ENCODE measurements at places on chromosomes 6 and 20.

DNA sequence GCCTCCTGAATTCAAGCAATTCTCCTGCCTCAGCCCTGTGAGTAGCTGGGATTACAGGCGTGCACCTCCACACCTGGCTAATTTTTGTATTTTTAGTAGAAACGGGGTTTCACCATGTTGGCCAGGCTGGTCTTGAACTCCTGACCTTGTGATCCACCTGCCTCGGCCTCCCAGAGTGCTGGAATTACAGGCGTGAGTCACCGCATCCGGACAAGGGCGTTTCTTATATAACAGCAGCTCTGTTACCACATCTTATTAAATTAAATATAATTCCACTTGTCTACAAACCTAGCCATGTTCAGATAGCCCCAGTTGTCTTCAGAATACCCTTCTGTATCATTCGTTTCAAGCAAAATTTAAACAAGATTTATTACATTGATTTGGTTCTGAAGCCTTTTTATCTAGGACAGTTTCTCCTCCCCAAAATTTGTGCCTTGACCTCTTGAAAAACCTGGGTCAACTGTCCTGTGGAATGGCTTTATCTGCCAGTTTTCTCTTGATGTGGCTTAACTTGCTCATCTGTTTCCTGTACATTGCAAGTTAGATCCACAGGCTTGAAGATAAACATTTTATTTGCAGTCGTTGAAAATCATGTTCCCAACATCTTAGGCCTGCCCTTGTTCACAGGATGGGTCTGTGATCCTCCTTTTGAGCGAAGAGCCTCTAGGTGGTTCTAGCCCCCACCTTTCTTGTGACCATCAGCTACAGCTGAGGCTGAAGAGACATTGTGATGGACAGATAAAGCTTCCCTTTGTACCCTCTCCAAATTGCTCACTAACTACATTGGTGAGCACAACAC, 132.2 kb downstream of the ARID1B start:
- no peak for DNase-seq

DNA sequence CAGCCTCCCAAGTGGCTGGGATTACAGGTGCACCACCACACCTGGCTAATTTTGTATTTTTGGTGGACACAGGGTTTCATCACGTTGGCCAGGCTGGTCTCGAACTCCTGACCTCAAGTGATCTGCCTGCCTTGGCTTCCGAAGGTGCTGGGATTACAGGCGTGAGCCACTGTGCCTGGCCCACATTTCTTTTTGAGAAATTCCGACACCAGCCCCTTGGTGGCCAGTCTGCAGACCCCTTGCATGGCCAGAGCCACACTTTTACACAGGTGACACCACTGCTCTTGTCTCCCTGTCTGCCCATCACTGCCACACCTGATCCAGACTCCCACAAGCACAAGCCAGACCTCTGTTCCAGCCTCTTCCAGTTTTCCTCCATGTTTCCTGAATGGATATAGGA, 33.0 kb downstream of the SRSF3 start:
- DNase-seq = no peak

DNA sequence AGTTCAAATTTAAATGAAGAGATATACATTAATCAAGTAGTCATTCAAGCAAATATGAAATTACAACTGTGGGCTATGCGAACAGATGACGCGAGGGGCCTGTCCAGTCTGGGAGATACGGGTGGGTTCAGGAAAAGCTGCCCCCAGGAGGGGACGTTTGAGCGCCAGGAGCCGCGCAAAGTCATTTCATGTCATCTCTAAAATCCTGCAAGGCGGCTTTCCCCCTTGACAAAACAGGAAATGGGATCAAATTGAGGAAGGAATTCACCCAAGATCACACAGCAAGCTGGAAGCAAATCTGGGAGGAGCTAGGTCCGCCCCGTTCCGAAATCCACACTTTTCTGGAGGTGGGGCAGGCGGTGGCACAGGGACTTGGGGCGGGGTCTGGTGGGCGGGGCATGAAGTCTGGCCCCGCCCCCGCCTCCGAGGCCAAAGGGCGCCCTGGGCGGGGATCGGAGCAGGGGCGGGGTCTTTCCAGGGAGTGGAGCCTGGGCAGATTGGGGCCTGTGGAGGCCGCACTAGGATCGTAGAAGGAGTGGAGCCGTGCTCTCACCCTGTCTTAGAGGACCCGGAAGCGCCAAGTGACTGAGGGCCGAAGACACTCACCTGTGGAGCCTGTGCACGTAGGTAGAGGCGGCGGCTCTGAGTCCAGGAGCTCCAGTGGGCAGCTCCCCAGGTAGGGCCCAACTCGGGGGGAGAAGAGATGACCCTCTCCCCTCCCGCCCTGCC, at the start of gene LPIN3:
LPIN3 (plus strand) TSS at position 495 of the 729 bp plus-strand sequence. CDS start 4,983 bp downstream, outside the sequence.
- peak; percentile 85 for DNase-seq

- no peak for DNase-seq
These were observed 679.5 kb downstream of the MAFB start for GRCh38 chr20:40009542-40009941.

DNA sequence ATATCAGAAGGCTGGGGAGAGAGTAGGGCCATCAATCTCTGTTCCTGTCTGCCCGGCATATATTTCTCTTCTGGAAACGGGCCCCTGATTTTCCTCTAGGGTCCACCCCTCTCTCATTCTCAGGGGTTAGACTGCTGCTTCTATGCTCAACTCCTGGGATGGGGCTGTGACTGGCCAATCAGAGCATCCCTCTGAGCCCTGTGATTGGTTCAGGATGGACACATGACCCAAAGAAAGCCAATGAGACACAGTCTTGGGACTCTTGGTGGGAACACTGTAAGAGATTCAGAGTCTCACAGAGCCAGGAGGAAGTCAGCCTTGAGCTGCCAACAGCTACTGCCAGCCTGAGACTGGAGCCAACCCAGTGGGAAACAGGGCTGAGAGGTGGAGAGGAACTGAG, 31.0 kb upstream of the KCNB1 start:
- no peak for DNase-seq

DNA sequence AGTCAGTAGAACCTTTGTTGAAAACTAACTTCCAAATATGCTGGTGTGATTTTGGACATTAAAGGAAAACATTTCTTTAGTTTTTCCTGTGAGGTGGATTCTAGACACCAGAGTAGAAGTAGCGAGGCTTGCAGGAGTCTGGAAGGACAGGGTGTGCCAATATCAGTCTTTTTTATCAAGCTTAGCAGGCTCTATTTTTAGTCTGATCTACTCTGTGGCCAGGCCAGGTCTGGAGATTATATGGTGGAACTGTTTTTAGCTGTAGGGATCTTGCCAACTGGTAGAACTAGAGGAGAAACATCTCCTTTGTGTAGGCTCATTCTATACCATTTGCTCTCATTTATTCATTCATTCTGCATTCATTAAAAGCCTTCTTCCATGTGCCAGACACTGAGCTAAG, 42.7 kb downstream of the LRP11 start:
- DNase-seq = no peak

GRCh38 chr6:7100072-7100752, 7.5 kb upstream of the RREB1 start:
- DNase-seq = no peak

DNA sequence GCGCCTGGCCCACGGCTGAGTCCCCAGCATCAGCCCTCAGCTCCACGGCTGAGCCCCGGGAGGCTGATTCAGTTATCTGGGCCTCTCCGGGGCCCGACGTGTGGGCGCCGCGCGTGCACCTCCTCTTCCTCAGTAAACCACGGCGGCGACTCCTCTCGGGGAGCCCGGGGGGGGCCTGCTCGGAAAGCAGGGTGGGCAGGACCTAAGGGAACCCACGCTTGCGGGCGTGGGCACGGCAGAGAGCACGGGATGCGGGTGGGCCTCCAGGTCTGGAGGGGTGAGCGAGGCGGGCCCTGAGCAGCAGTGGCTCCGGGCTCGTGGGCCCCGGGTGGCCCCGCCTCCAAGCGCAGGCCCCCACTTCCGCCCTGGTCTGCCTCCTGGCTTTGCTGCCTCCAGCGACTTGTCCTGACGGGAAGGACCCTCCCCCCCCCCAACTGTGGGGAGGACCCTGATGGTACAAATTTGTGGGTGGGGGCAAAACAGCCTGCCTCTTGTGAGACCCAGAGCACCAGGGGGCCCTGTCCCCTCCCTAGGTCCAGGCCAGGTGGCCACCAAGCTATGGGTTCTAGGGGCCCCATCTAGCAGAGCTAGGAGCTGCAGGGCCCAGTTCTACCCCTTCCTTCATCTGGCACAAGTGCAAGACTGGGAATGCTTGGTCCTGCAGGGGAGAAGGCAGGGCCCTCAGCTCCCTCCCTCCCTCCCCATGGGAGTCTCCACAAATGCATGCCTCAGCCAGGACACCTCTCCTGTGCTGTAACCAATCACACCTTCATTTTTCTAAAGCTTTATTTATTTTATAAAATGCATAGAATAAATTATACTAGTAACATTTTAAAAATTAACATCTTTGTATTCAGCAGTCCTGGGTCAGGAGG, 16.9 kb downstream of the UCKL1 start:
- no peak for DNase-seq

DNA sequence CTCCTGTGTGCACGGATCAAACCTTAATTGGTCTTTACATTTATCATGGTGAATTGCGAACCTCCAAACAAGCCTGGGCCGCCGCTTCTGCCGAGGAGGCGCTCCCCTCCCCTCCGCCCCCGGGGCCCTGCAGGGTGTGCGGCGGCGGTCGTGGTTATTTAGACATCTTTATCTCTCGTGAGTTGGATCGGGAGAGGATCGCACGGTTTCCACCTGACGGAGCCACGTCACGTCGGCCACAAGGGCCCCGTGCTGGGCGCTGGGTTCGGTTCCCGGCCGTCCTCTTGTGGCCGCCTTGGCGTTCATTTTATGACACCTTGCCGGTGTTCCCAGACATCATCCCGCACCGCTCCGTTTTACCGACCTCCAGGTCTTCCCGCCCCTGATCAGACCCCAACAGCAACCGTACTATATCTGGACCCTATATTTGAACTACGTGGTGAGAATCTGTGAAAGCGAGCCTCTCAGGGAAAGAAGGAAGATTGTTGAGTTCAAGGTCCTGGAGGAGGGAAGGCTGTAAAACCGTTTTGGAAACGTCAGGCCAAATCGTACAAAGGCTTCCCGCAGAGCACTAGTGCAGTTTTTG, 1.3 kb upstream of the CNR1 start:
- DNase-seq = no peak

DNA sequence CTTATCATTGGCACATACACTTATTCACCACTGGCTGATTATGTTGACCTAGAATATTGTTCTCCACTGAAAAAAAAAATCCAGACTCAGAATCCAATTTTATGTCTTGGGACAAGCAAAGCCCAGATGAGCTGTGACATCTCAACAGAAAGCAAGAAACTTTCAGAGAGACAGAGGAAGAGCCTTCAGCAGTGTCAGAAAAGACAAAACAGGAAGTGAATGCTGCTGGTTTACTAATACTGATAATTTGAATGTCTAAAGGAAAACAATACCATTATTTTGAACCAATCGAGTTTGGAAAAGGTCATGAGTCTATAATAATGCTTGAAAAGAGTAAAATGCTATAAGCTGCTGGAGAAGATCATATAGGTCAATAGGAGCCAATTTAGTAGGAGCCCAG, 179.8 kb upstream of the RIMS1 start:
- no peak for DNase-seq

DNA sequence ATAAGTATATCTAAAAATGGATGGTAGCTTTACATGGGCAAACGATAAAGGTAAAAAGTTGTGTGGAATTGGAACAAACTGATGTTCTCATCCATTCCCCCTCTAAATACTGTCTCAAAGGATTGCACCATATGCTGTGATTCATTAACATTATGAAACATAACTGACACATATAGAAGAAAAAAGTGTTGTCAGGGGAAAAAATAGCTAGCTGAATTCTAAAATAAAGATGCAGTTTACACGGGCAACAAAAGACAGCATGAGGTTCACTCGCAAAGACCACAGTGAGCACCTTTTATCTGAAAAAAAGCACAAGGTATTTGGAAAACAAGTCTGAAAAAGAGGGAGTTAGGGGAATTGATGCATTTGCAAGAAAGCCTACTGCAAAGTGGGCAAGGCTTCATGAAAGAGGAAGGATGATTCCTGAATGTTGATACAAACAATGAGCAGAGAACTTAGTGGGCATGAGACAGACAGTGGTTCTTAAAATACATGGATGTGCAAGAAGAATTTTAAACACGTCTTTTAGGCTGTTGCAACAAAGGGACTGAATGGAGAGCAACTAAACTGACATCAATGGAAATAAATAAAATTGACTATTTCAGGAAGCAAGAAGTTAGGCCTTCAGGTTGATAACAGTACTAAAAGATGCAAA, 280.9 kb downstream of the KIF16B start:
- DNase-seq = no peak

DNA sequence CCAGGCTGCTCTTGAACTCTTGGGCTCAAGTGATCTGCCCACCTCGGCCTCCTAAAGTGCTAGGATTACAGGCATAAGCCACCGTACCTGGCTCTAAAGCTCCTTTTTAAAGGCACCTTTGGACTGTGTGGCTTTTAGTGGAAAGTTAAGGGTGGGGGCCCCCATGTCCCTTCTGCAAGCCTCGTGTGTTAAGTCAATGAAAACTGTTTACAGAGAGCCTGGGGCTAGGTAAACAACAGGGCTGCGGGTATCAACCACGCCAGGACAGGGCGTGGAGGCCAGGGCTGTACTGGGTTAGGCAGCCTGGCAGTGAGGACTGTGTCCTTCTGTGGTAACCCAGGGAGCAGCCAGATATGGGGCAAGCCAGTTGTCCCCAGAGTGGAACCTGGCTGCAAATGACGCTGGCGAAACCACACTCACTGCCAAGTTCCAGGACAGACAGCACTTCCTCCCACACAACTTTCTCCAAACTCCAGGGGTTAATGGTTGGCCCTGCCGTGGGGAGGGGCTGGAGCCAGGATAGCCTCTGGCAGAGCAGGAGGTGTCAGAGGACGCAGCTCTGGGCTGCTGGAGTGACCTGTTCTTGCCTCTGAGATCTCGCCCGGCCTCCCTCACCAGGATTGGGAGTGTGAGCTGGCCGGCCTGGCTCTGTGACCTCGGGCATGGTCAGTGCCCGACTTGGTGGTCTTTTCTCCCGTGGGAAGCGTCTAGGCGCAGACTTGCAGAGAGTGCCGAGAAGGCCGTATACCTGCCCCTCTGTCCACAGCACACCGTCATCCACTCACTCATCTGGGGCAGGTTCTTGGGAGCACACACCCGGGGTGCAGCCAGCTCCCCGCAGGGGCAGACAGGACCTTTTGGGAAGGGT, 3.2 kb downstream of the SLC17A9 start:
- DNase-seq = no peak

DNA sequence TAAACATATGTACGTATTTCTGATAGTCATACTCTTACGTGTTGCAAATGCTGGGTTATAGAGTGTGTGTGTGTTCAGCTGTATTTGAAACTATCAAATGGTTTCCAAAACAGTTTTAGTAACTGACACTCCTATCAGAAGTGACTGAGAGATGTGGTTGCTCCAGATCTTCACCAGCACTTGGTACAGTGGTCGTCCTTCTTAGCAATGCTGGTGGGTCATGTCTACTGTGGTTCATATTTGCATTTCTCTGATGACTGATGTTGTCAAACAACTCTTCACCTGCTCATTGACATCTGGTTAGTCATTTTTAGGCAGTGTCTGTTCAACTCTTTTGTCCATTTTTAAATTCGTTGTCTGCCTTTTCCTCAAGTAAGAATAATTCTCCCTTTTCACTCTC, 259.3 kb downstream of the KIF16B start:
- no peak for DNase-seq
